ENCODE measurements at places on chromosomes 2 and 18.

DNA sequence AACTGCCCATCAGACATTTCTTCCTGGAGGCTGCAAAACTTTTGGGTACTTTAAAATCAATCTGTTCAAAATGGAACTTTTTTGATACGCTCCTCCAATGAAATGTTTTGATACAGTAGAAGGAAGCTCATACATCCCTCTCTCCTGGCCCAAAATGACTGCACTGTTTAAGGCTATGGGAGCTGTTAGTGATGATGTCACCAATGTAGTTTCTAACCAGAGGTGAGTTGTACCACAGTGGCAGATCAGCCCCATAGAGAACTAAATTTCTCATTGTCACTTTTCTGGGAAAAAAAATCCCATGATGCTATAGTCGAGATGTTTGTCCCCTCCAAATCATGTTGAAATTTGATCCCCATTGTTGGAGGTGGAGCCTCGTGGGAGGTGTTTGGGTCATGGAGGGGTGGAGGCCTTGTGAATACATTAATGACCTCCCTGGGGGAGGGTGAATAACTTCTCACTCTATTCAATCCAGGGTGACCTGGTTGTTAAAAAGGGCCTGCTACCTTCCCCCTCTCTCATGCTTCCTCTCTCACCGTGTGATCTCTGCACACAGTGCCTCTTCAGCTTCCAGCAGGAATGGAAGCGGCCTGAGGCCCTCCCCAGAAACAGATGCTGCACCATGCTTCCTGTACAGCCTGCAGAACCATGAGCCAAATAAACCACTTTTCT lies 117.4 kb upstream of the NPAS2 start:
- DNase-seq, result no peak

DNA sequence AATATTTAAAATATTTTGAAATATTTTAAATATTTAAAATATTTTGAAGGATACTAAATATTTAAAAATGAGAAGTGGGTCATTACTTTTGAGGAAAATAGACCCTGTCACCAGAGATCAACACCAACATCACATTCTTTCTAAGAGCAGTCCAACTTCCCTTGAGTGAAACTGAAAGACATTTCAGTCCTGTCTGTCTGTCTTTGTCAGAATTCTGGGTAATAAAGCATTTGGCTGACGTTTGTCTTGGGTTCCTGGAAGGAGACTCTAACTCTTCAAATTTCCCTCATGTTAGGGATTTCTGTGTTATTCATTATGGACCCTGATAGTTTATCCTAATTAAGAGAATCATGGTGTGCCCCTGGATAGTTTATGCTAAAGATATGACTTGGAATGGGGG lies 32.8 kb downstream of the TTC21B start:
- DNase-seq, result no peak

DNA sequence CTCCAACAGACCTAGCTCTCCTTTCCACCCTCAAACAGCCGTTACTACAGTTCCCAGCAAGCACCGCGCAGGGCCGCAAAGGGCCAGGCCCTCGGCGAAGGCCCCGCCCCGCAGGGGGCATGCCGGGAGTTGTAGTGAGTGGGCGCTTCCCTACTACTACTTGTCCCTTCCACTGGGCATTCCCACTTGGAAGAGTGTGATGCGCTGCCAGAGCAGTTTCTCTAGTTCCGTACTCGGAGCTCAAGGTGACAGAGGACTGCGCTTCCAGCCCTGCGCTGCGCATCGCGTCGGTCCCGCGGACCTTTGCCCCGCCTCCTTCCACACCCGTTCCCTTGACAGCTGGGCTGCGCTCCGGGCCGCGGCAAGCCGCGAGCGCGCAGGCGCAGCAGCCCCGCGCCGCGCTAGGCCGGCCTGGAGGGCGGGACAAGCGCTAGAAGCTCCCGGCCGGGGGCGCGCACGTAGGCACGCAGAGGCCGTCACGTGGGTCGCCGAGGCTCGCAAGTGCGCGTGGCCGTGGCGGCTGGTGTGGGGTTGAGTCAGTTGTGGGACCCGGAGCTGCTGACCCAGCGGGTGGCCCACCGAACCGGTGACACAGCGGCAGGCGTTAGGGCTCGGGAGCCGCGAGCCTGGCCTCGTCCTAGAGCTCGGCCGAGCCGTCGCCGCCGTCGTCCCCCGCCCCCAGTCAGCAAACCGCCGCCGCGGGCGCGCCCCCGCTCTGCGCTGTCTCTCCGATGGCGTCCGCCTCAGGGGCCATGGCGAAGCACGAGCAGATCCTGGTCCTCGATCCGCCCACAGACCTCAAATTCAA lies at the start of gene VAPA:
VAPA (plus strand) TSS at position 491 of the 808 bp plus-strand sequence; CDS start at position 732, 241 bp downstream.
- DNase-seq, result peak; percentile 94

GRCh38 chr18:22734791-22735627 lies 198.1 kb upstream of the RBBP8 start:
- no peak for DNase-seq

GRCh38 chr18:24657444-24657842 lies 197.0 kb downstream of the HRH4 start:
- DNase-seq, result no peak

GRCh38 chr18:62883937-62884735 lies 168.8 kb downstream of the PHLPP1 start:
- DNase-seq, result no peak

DNA sequence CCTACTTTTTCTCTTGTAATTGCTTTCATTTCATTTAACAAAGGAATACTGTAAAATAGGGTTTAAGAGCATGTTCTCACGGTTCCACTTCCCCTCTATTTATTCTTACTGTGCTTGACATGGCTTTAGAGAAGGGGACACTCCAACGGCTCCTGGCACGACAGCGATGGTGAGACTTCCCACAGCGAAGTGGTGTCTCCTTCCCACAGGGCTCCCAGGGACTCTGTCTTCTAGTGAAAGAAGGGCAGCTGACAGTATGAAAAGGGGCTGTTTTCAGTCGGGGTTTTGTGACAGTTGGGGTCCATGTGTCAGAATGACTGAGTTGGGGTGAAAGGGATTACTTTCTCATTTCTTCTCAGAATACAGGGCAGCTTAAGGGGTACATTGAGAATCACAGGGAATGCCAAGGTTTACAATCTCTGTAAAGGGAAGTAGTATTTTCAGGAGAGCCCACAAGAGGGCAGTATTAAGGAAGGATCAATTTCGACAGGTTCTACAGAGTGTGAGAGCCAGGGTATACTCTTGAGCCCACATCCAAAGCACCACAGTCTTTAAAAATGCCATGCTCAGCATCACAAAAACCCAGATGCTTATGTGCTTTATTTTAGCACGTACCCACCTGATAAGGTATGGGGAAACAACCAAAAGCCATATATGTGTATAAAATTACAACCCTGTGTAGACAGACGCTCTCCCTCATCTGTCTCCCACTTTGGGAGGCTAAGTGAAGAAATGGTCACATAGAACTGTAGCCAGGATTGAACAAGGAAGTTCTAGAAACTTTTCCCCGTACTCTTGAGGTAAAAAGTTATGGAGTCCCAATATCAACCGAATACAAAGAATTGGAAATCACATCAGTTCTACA lies 31.3 kb upstream of the RAPGEF4 start:
- DNase-seq, result no peak

DNA sequence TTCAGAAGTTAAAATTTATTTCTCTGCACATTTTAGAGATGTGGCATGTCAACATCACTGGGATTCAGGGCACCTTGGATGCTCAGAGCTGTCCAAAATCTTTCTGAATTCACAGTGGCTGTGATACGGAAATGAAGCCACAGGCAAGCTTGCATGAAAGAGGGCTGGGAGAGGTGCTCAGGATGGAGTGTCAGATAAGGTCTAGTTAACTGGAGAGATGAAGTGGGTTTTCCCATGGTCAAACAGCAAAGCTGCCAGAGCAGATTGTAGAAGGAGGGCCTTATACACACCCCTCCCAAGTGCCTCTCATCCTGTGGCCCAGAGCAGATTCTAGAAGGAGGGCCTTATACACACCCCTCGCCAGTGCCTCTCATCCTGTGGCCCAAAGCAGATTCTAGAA lies 286.8 kb upstream of the PXDN start:
- DNase-seq, result no peak

DNA sequence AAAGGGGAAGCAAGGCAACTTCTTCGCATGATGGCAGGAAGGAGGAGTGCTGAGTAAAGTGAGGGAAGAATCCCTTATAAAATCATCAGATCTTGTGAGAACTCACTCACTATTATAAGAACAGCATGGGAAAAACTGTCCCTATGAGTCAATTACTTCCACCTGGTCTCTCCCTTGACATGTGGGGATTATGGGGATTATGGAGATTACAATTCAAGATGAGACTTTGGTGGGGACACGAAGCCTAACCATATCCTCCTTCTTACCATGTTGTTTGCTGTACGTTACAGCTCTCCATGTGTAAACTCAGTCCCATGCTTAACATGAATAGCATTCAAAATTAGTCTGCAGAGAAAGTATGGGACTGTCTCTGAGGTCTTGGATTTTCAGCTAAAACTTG lies 1096.8 kb upstream of the ACVR2A start:
- no peak for DNase-seq

GRCh38 chr18:54671291-54671881 lies 80.3 kb downstream of the DYNAP start:
- DNase-seq, result peak; percentile 15

- DNase-seq, result no peak
Measured at GRCh38 chr2:174180165-174180724, 68.1 kb downstream of the OLA1 start.

DNA sequence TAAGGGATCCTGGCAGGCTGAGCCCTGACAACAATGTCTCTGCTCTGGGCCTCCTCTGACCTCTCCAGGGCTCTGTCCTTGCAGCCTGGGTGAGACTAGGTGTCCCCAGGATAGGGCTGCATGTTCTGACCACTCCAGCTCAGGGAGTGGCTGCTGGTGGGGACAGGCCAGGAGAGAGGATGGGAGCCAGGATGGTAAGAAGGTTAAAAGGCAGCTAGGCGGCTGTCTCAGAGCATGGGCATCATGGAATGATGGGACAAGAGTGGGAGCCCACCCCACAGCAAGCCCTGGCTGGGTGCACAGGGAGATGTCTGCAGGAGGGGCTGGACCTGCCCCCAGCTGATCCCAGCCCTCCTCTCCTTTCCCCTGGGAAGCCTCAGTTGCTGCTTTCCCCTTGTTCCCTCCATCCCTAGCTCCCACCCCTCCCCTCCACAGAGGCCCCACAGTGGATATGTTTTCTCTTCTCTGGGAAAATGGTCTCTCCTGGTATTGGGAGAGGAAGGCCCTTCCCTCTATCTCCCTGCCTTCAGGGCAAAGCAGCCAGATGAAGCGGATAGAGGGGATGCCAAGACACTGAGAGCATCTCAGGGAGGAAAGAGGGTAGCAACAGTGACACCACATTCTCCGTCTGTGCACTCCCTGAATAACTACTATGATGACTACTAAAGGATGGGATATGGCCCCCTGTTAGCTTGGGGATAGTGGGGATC lies 334.3 kb downstream of the DYSF start:
- DNase-seq, result no peak

- DNase-seq, result no peak
Measured at GRCh38 chr2:147763861-147764260, 81.0 kb upstream of the ACVR2A start.

GRCh38 chr2:14831458-14831857 lies 198.9 kb downstream of the LRATD1 start:
- DNase-seq, result no peak

DNA sequence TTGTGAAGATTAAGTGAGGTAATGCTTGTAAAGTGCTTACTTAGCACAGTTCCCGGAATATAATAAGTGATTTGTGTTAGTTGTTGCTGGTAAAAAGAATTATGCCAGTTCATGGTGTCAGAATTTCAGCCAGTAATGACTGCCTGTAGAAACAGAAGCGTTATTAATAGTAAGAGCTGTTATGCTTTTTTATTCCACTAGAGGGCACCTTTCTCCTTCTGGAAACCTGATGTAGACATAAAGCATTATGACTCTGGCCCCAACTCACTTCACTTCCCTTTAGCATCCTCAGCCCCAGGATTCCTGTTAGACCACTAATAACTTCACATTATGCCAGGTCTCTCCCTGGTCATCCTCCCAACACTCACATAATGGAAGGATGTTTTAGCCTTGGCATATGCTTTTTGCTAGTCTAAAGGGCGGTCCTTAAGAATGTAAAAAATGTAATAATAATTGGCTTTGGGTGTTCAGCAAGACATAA lies 34.9 kb downstream of the C18orf54 start:
- DNase-seq, result peak; percentile 48

GRCh38 chr2:228039752-228040534 lies 141.5 kb downstream of the SPHKAP start:
- DNase-seq, result no peak

DNA sequence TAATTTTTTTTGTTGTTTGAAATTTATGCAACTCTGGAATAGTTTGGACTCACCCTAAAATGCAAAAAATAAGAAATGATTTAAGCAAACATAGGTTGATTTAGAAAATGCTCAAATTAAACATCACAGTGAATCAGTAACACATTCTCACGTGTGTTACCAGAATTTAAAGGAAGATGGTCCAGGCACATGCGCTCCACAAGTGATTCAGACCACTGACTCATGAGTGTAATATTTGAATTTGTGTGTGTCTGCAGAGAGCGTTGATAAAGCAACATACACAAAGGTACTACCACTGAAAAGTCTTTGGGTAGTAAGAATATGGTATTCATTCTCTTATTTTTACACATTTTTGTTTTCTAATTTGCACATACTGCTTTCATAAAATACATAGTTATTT lies 7.9 kb downstream of the SS18 start:
- DNase-seq, result no peak

- no peak for DNase-seq
Measured at GRCh38 chr2:32993005-32993539, 46.3 kb downstream of the LTBP1 start.

GRCh38 chr2:184560603-184561002 lies 37.7 kb upstream of the ZNF804A start:
- no peak for DNase-seq

DNA sequence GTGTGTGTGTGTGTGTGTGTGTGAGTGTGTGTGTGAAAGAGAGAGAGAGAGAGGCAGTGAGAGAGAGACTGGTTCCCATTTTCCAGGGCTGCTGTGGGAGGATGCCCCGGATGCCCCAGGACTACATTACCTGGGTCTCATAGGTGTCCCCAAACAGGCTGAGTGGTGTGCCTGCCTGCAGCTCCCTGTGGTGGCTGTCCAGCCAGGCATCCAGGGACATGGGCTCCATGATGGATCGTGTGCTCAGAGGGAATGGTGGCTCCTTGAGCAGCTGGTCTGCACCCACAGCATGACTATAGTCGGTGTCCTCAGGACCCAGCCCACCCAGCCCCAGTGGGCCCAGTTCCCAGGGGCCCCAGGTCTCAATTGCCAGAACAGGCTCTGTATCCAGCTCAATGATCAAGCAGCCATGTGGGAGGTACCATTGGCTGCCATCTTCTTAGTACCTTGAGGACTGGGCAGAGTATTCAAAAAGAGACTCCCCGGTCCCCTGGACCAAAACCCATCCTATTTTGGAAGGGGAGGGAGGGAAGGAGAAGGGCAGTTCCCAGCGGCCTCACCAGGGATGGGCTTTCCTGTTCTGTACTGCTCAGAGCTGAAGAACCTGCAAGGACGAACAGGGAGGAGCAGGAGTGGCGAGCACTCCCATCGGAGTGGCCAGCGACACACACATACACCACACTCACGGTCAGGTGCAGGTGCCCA lies 5.8 kb upstream of the OXER1 start:
- DNase-seq, result no peak

- no peak for DNase-seq
Measured at GRCh38 chr2:232282508-232283055, 96.0 kb upstream of the ALPP start.

GRCh38 chr2:73307720-73308119 lies 14.4 kb upstream of the EGR4 start:
- no peak for DNase-seq
